ENCODE measurements at places on chromosomes 6 and 20.
A peak's percentile ranks its signal among the peaks of the same experiment; 100 is the strongest.

- no peak for DNase-seq
Measured at GRCh38 chr6:136403110-136403980, 113.7 kb upstream of the BCLAF1 start.

GRCh38 chr6:35311390-35312075 is 13.9 kb downstream of the DEF6 start:
- no peak for DNase-seq

- DNase-seq, result no peak
Measured at GRCh38 chr6:164150232-164150631, 735.7 kb downstream of the QKI start.

GRCh38 chr6:57297505-57297904 is 19.9 kb upstream of the PRIM2 start:
- DNase-seq, result no peak

DNA sequence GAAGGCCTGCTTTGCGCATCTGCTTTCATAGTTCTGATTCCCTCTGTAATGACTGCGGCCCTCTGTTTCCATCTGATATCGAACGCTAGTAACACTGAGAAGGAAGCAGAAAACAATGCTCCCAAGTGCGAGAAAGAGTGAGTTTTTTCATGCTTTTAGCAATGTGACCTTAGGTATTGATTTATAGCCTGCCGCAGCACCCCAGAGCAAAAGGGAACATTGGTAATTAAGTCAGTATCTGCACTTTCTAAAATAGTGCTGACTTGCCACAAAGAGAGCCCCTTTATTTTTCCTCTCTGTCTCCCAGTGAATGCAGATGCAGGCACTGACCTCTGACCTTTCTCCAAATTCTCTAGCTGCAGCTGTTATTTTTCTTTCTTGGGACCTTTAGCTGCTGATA is 129.8 kb downstream of the HDGFL1 start:
- DNase-seq, result no peak

- DNase-seq, result no peak
Measured at GRCh38 chr6:136535880-136536650, 14.2 kb downstream of the MAP7 start.

DNA sequence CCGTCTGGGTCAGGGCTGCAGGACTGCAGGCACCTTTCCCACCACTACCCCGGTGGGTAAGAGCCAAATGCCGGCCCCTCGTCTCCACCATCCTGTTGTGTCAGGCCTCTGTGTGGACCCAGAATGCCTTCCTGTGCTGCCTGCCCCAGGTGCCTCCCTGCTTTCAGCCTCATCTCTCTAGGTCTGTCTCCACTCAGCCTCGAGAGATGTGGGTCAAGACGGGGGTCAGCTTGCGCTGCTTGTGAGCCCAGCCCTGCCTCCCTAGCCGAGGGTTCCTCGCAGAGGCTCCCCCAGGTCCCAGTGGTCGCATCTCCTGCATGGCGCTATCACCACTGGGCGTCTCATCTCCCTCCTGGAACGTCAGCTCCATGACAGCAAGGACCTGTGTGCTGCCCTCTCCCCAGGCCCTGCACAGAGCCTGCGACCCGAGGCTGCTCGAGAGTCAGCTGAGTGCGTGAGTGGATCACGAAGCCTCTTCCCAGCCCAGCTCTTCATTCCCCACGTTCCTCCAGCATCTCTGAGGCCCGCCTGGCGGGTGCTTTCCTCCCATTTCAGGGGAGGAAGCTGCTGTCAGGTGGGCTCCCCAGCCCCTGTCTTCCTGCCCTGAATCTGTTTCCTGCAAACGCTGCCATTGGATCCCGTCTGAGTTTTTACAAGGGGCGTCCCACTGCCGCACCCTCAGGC is 38.7 kb upstream of the ZBP1 start:
- no peak for DNase-seq

DNA sequence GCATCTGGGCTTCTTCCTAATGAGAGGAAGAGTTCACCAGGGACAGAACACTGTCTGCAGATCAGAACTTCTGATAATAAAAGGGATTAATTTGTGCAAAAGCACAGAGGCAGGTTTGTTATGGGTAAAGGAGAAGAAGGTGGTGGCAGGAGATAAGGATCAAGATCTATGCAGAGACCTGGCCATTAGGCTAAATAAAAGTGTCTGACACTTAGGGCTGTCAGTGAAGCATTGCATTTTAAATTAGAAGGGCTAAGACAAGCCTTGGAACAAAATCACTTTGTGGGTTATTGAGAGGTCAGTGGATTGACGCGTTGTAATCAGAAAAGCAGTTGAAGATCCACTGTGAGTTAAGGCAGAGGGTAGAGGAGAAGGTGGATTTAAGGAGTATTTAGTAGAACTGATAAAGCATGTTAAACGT is 76.8 kb downstream of the MAP3K4 start:
- no peak for DNase-seq

DNA sequence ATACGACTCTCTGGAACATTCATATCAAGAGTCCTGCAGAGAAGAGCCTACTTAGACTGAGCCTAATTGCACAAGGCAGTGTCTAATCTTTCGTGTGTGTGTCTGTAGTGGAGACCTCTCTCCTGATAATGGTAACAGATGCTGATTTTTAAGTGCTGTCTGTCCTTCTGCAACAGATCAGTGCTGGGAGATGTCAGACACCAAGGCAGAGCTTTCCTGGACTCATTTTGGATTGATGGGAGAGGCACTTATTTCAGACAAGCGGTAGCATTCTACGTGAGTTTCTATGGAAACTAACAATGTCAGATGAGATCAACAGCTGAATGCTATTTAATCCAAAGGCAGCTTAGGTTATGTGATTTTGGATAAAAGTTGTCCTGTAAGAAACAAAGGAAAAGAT is 167.6 kb downstream of the PLCB4 start:
- DNase-seq, result no peak

GRCh38 chr6:131173680-131174079 is 38.4 kb downstream of the AKAP7 start:
- no peak for DNase-seq

- no peak for DNase-seq
Measured at GRCh38 chr6:94049001-94049400, 629.6 kb upstream of the EPHA7 start.

- DNase-seq, result no peak
Measured at GRCh38 chr6:64815718-64816117, 891.3 kb downstream of the EYS start.

DNA sequence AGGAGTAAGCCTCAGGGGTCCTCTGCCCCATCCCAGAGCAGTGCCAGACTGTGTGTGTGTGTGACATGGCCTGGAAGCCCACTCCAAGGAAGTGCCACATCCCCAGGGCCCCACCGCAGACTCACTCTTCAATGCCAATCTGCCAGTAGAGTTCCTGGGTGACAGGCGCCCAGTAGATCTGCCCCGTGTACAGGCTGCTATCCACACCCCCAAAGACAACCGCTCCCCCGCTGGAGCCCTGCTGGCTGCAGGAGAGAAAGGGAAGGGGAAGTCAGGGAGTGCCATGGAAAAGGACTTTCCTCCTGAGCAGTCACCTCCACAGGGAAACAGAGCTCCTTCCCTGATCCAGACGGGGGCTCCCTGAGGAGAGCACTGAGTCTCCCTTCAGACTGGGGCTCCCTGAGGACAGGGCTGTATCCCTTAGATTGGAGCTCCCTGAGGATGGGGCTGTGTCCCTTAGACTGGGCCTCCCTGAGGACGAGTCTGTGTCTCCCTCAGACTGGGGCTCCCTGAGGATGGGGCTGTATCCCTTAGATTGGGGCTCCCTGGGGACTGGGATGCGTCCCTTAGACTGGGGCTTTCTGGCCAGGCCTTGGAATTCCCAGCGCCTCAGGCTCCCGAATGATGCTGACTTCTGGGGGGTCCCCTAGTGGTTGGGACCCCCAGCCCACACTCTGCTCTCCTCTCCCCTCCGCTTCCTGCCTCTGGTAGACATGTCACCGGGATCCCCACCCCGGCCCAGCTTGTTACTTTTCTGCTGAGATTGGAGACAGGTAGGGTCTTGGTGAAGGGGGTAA is 5.2 kb upstream of the TFEB start:
- peak; percentile 43 for DNase-seq

- peak; percentile 95 for DNase-seq
Measured at GRCh38 chr6:46652603-46653438, at the start of the genes CYP39A1 and SLC25A27. Gene CYP39A1, minus strand, starts transcription at chr6:46652818. Its CDS starts 236 bp downstream, at chr6:46652582. Gene SLC25A27, plus strand, starts transcription at chr6:46652975. Its CDS starts 218 bp downstream, at chr6:46653193.

- DNase-seq, result no peak
Measured at GRCh38 chr20:10006447-10007090, 28.2 kb upstream of the ANKEF1 start.

GRCh38 chr6:33417128-33417902 is 592 bp downstream of the CUTA start:
- peak; percentile 47 for DNase-seq

GRCh38 chr6:158405933-158406332 is 93.7 kb downstream of the TULP4 start:
- no peak for DNase-seq

DNA sequence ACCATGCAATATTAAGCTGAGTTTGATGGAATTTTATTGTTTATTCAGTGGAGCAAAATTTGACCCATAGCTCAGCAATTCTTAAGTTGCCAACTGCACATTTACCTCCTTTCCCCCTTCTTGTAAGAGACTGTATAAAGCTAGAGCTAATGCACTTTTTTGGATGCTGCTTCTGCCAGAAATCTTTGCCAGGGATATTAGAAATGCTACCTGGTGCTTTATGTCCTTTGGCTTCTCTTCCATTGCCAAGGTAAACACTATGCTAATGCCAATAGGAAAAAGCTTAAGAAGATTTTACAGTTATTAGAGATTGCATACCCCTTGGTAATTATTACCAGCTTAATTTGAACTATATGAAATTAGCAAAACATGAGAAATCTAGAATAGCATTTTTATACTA is 79.0 kb upstream of the OGFRL1 start:
- DNase-seq, result no peak

DNA sequence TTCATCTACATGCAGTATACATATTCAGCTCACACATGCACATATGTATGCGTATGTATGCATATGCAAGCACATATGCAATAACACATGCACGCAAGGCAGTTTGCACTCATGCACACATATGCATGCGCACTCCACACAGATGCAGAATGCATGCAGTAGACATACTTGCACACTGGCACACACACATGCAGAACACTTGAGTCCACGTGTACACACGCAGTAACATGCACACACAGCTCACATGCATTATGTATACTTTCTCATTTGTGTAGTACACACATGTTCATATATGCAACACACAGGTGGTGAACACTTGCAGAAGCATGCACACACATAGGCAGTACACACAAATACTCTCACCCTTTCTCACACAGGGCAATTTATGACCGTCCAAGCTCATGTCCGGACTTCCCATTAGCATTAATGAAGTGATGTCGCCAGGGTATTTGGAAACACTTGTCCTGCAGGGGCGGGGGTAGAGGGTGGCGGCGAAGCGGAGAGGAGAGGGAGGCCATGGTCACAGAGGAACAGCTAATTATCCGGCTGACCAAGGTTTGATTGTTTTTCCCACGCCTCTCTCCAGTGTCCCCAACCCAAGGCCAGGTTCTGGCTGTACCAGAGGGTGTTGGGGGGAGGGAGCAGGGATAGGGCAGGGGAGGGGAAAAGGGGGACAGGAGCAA is 91.3 kb downstream of the VEGFA start:
- DNase-seq, result no peak

- DNase-seq, result no peak
Measured at GRCh38 chr6:146884728-146885127, 286.0 kb downstream of the ADGB start.
